GOT3 (cell line): ENCODE measurements at places on chromosomes 12 and 14.

DNA sequence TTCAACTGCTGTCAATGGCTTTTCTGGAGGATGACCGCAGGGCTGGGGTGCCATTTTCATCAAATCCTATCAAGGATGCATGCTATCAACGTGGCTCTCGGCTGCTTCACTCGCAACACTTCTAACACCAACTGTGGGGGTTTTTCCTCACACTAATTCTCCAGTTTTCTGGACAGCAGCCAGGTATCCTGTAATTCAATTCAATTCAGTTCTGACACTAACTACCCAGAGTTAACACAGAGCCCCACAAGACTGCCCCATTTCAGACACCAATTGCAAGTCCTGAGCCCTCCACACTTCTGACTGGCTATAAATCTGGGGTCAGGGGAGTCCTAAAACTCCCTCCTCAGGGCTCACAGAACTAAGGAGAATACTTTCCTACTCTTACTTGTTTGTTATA is 55.3 kb upstream of the TMCC3 start:
- no peak for DNase-seq

DNA sequence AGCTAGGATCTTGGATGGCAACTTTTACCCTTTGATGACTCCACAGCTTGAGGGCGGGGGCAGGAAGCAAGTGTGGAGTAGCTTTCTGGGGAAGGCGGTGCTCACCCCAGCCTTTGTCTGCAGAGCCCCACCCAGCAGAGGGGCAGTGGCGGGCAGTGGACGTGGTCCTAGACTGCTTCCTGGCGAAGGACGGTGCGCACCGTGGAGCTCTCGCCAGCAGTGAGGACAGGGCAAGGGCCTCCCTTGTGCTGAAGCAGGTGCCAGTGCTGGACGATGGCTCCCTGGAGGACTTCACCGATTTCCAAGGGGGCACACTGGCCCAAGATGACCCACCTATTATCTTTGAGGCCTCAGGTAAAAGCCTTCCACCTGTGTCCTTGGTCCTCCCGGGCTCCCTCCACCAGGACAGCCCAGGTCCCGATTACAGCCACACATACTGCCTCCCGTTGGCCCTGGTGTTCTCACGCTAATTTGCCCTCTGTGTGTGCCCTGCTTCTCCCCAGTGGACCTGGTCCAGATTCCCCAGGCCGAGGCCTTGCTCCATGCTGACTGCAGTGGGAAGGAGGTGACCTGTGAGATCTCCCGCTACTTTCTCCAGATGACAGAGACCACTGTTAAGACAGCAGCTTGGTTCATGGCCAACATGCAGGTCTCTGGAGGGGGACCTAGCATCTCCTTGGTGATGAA is 1.2 kb downstream of the TAPBPL start:
- DNase-seq, result no peak

- DNase-seq, result no peak
These were observed 19.0 kb upstream of the GPRC5A start for GRCh38 chr12:12872139-12872933.

DNA sequence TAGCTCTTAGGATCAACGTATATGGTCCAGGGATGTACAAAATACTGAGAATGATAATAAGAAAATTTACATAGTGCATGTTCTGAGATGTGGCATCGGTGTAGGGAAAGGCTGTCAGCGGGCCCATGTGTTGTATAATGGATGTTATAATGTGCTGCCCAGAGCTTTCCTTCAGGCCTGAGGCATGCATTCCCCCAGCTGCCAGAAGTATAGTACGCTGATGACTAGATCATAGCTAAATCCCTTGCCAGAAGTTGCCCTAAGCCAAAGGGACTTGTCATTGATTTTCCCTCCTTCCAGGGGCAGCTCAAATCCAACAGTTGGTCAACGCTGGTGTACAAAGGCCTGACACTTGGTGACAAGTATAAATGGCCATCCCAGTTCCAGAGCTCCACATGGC is 6.5 kb upstream of the OR11G2 start:
- DNase-seq, result no peak
